Left renal pelvis (tissue), 4 donors: ENCODE measurements at places on chromosomes 3 and 15. TPM values are rescaled to one million over a fixed set of nuclear protein-coding genes. Genes with fewer than 3 reads are reported as not detected.

GRCh38 chr3:119934249-119934648 lies 152.3 kb downstream of the NR1I2 start:
- no peak for DNase-seq

DNA sequence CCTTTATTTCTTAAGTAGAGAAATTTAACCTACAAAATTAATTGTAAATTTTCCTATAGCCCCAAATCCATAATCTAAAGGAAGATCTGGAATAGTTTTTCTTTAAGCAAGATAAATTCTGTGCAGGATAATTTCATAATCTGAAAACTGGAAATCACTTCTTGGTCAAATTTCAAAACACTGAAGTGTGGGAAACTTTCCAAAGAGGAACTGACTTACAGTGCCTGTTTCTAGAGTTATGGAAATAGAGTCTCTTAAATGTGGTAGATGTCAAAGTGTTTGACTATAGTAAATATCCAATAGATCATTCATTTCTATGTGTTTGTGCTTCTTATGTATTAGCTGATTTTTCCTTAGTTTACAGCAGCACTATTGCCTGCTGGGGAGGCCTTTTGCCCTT lies 1.6 kb upstream of the P2RY13 start:
- no peak for DNase-seq

- no peak for DNase-seq
These were observed 14.4 kb downstream of the CHST13 start for GRCh38 chr3:126538316-126538715.

SUCLG2 gene
- polyA plus RNA-seq, result 71.2 TPM
